Brain pericyte (primary cell): ENCODE measurements at places on chromosomes 5 and 9.

DNA sequence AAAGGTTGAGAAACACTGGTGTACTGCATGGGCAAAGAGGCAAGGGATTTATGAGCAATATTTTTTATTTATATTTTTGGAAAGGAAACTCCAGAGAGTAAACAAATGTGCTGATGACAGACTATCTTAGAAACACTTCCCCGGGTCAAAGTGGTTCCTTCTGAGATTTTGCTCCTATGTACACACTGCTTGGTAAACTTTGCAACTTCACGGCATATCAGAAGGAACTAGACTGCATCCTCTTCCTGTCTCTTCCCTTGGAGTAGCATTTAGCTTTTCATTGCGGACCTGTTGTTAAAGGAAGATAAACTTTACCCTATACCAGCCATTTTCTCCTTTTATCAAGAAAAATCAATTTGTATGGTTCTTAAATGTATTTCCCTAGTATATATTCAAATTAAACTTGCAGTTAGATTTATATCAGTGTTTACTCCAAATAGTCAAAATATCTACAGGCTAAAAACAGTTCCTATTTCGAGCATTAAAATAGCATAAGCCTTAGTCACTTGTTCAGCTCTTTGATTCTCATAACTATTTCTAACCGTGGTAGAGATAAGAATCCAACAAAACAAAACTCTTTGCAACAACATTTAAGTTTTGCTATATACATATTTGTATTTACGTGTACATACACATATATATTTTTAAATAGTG lies 48.0 kb upstream of the LRRC19 start:
- DNase-seq: no peak

DNA sequence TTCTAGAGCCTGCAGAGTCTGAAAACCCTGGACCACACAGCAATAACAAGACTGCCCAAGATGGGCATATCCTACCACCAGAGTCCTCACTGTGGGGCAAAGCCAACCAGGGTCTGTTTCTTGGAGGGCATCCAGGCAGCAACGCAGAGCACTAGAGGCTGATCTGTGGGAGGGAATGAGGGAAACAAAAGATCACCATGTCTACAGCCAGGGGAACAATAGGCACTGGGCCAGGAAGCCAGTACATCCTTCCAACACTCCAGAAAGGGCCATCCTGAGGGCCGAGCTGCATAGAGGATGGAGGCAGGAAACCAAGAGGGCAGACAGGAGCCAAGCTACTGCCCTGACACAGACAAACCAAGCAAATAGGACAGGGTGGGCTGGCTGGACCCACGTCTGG lies 416.1 kb upstream of the IRX4 start:
- DNase-seq: no peak

DNA sequence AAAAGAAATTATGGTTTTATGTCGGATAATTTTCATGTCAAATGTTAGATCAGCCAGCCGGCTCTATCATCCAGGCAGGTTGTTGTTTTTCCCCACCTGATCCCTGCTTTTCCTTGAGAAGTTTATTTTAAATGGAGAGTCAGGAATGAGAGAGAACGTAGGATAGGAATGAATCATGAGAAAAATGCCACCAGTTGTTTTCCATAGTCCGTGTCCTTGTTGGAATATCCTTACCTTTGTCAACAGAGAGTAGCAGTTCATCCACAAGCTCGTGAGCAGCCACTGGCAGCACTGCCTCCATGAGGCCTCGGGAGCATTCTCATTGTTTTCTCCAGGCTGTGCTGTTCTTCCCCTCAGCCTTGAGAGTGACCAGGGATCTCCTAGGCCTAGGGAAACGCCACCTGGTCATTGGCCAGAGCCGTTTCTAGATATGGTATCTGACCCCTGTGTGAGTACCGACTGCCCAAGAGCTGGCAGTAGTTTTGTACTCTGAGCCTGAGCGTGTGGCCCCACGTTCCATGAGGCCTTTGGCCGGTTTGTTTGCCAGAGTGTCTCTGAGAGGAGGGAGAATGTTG lies 293.3 kb downstream of the FANCC start:
- DNase-seq: no peak

DNA sequence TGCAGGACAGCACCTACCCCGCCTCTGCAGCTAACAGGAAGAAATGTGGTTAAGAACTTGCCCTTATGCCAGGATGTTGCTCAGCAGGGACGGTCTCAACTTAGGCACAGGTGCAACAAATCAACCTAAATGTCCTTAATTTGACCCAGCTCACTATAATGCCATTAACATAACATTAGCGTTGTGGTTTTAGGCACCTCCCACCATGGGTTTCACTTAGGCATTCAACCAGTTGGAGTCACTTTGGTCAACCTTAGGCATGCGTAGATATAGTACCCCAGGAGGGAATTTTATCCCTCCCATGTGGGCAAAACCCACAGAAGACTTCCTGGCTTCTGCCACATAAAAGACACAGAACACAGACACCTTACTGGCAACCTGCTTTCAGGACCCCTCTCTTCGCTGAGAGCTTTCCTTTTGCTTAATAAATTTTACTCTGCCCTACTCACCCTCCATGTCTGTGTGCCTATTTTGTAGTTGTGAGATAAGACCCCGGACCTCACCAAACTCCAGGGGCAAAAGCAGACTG lies 8.7 kb upstream of the ERAP1 start:
- DNase-seq: no peak

DNA sequence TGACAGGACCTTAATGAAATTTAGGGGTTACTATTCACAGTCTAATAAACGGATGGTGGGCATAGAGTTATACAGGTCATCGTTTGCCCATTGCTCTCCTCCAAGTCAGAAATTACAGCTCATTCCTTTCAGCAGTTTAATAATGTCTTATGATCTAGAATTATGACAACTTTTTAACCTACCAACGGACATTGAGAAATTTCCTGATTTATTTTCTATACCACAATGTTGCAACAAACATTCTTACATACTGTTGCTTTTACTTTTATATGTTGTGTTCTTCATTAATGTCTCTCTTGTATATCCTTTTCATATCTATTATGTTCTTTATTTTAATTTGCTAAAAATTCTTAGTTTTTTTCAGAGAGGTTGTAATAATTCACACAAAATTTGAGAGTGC lies 152.8 kb upstream of the PRLR start:
- no peak for DNase-seq

- DNase-seq: no peak
These were observed 63.9 kb upstream of the TNFAIP8 start for GRCh38 chr5:119291877-119292276.

GRCh38 chr5:59685191-59685530 lies 208.4 kb downstream of the PDE4D start:
- no peak for DNase-seq

DNA sequence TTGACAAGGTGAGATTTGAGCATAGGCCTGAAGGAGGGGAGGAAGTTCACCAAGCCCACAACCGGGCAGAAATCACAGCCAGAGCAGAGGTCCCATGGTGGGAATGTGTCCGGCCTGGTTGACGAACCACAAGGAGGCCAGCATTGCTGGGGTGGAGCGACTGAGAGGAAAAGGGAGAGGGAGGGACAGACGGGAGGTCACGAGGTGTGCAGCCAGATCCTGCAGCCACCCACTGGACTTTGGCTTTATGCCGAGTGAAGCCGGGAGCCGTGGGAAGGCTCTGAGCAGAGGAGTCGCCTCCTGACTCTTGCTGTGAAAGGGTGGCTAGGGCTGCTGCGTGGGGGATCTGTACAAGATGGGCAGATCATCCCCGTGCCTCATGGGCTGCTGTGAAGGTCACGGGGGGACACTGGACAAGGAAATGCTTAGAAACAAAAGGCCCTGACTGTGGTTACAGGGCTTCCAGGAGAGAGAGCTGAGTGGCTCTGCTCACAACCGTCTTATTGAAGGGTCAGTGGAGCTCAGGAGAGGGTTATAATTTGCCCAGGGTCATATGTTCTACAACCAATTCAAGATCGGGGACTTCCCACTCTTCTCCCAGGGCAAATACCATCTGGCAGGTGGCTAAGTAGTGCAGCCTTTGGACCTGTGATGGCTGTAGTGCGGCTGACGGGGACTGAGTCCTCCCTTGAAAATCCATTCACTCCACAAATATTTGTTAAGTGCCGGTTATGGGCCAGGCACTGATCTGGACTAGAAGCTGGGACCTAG lies 15.6 kb upstream of the CD74 start:
- DNase-seq: peak; percentile 43

GRCh38 chr9:19682397-19682796 lies 106.4 kb downstream of the SLC24A2 start:
- no peak for DNase-seq

GRCh38 chr9:76717176-76717575 lies 47.1 kb upstream of the PCA3 start:
- DNase-seq: no peak

DNA sequence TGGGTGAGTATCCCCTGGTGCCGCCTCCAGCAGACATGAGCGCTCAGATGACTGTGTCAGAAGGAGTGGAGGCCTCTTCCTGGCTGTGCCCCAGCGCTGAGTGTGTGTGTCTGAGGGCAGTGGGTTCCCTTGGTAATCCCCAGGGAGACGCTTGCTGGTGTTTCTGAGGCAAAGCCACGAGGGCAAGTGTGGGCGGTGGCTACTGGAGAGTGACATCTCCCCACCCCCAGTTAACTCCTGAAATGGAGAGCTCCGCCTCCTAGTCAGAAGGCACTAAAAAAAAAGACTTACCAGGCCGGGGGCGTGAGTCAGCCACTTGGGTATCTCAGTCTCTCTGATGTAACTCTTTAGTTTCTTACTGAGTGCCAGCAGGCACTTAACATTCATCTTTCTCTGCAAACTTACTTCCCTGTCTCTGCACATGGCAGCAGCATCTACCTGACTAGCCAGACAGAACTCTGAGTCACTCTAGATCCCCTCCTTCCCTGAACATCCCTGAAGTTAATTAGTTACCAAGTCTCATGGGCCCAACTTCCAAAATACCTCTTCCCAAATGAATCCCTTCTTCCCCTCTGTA lies 19.3 kb downstream of the ORM2 start:
- DNase-seq: peak; percentile 66

DNA sequence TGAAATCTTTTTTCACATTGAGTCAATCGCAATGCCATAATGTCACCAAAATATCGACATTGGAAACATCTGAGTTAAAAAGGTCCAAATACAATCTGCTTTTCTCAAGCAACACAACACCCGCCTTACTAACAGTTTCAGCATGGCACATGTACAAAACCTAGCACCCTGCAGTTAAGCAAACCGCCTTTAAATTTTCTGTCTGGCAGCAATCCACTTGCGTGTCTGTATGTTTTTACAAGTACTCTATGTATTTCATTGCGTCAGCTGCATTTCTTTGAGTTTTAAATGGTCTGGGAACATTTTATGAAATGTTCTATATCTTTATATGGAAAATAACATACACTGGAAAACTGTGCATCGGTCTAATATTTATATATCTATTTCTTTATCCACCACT lies 134.6 kb downstream of the DENND1A start:
- peak; percentile 39 for DNase-seq

DNA sequence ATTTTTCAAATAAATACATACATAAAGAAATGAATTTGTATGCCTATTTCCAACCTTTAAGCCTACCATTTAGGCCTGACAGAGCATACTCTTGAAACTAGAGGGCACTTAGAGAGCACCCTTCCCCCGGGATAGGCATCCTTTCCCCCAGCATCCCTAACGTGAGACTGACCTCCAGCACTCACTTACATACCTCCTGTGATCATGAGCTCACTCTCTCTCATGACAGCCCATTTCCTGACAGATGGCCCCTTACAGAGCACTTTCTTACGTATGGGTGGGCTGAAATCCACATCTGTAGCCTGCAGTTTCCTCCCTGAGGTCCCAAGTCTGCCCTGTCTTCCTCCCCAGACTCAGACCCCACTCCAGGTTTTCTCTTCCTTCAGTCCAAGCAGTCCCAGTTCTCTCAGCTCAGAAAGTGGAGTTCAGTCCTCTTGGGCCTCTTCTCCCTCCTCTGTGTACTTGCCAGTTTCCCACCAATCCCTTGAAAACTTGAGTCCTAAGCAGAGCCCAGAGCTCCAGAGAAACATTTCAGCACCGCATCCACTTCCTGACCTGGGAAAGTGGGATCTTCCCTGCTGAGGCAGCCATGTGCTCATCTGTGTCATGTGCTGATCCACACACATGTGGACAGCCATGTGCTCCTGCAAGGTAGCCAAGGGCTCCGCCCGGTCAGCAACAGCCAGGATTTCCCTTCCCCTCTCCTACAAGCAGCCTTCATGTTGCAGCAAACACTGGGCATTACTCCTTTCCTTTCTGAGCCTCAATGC lies 2.2 kb upstream of the CDX1 start:
- DNase-seq: no peak

GRCh38 chr5:15547261-15547839 lies 47.4 kb downstream of the FBXL7 start:
- no peak for DNase-seq

- DNase-seq: no peak
These were observed 401.4 kb downstream of the PSAT1 start for GRCh38 chr9:78698371-78698770.

GRCh38 chr9:36023260-36024048 lies 13.3 kb upstream of the RECK start:
- DNase-seq: no peak

DNA sequence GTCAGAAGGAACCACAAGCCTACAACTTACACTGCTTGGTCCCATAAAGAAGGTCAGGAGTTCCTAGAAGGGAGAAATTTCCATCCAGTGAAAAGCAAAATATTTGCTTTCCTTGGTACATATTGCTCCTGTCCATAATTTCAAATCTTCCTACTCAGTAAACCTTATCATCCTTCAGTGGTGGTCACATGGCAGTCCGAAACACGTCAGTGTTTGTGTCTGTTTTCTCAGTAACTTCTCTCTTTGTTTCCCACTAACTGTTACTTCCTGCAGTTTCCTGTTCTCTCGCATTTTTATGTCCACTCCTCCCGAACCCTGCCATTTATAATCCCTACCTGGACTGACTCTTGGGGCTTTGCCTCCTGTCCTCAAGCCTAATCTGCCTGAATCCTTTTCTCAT lies 129.1 kb downstream of the FANCC start:
- peak; percentile 53 for DNase-seq

GRCh38 chr9:83646500-83647239 lies 23.7 kb downstream of the IDNK start:
- no peak for DNase-seq

DNA sequence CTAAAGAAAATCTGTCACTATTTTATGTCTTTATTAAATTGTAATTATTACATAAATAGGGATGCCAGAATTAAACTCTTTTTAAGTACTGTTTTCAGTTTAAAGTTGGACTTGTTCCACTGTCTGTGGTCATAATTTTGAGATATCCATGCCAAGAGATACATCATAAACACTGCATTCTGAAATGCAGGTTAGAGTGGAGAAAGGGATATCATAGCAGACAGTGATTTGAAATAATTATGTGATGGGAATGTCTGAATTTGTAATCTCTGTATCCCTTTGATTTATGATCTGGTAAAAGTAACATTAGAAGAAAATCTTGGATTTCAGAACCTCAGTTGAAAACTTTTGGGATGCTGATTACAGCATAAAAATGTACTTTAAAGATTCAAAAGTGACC lies 222.1 kb downstream of the GOLPH3 start:
- no peak for DNase-seq

DNA sequence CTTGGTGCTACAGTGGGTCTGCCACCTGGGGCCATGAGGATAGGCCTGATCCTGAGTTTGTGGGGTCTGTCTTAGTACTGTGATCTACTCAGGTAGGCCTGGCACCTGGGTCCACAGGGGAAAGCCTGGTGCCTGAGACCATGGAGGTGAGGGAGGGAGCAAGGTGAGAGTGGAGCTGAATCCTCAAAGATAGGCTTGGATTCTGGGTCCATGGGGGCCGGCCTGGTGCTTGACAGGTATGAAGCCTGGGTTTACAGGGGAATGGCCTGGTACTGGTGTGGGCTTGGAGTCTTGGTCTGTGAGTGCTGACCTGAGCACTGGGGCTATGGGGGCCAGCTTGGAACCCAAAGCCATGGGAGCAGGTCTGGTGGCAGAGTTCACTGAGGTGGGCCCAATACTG lies 439.2 kb upstream of the SMARCA2 start:
- DNase-seq: no peak
